ENCODE measurements at places on chromosomes 4 and X. TPM values are rescaled to one million over a fixed set of nuclear protein-coding genes. Genes with fewer than 3 reads are reported as not detected.

MAGED4B gene
- 33.7 TPM for total RNA-seq

ADAMTS3 gene
- total RNA-seq = 1.6 TPM

COL4A6 gene
- total RNA-seq = 3.1 TPM

MEPE gene
- not detected for total RNA-seq

IL3RA gene
- not detected for total RNA-seq

PLXNB3 gene
- total RNA-seq = 2.5 TPM
